ENCODE measurements at places on chromosomes 12 and 14.

DNA sequence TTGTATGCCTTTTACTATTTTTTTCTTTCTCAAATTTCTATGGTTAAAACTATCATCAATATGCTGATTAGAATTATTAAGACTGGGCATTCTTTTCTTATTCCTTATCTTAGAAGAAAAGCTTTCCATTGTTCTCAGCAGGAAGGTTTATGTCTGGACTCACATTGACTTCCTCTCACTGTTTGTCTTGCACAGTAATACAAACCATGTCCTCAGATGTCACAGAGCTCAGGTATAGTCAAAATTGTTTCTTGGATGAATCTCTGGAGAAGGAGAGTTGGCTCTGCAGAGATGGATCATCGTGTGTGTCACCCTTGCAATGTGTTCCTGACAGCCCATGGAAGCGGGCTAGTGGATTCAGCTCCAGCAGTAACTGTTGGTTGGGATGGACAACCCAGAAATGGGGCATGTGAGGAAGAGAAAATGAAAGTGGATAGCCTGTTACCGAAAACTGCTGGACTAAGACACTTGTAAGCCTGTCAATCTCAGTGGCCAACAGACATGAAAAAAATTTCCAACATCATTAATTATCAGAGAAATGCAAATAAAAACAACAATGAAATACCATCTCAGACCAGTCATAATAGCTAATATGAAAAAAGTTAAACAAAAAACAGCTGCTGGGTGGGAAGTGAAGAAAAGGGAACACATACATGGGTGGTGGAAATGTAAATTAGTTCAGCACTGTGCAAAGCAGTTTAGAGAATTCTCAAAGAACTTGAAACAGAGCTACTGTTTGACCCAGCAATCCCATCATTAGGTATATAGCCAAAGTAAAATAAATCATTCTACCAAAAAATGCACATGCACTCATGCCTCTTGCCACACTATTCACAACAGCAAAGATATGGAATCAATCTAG is 967.8 kb downstream of the TMEM121 start:
- no peak for DNase-seq

GRCh38 chr14:77100961-77101360 is 2.9 kb downstream of the CIPC start:
- DNase-seq: no peak

DNA sequence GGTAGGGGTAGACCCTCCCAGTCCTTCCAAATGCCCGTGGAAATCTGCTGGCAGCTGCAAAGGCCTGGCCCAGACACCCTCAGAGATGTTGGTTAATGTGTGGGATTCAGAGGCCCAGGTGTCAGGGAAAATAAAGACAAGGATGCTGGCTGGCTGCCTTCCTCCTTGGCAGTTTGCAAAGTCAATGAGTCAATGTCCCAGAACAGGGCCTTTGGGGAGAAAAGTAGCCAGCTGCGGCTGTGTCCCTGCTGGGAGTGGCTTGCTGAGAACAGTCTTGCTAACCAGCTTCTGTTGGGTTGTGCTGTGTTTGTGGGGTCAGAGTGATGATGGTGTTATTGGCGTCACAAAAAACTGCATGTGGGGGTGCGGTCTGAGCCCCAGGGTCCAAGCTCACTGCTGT is 29.2 kb downstream of the GLRX5 start:
- no peak for DNase-seq

DNA sequence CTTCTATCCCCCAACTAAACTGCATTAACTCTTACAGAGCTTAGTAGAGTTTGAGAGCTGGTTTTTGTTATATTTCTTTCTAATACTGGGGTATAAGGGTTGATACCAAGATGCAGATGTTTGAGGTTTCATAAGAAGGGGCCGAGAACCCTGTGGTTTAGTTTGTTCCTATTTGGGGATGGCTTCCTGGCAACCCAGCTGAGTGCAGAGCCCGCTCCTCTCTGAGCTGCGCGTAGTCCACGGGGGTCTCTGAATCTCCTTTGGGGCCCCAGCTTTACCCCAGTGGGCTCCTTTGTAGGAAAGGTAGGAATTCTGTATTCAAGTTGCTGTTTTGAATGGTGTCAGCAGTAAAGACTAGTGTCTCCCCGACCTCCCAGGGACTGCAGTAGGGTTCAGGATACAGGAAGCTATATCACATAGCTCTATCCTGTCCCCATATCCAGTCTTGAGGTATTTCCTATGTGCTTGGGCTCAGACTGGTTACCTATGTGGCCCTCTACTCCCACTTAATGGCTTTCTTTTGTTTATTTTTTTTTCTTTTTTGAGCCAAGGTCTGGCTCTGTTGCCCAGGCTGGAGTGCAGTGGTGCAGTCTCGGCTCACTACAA is 25.4 kb downstream of the PLXNC1 start:
- no peak for DNase-seq

DNA sequence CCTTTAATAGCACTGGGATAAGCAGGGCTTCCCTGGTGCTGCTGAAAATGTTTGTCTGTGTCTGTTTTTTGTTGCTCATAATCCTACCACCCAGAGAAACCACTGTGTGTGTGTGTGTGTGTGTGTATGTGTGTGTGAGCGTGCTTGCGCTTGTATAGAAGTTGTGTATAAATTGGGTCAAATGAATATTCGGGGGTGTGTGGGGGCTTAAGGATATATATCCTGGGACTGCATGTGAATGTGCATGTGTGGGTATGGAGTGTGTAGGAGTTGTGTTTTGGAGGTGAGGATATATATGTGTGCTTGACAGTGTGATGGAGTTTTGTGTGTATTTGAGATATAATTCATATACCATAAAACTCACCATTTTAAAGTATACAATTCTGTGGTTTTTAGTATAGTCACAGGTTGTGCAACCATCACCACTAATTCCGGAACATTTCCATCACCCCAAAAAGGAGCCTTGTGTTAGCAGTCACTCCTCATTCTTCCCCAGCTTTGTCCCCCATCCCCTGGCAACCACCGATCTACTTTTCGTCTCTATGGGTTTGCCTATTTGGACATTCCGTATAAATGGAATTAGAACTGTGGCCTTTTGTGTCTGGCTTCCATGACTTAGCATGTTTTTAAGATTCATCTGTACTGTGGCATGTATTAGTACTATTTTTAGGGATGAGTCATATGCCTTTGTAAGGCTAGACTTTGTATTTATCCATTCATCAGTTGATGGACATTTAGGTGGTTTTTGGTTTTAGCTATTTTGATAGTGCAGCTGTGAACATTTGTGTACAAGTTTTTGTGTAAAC is 25.6 kb downstream of the TCTN1 start:
- no peak for DNase-seq

GRCh38 chr12:52669426-52669825 is 10.8 kb downstream of the KRT1 start:
- no peak for DNase-seq

DNA sequence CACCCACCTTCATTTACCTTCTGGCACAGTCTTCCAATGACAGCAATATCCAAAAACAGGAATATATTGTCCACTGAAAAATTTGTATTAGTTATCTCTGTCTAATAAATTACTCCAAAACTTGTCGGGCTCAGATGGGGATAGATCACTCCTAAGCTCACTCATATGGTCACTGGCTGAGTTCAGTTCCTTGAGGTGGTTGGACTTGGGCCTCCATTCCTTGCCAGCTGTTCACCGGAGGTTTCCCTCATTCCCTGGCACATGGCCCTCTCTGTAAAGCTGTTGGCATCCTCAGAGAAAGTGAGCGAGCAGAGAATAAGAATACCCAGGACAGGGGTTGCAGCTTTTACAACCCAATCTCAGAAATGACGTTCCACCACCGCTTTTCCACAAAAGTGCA is 81.5 kb downstream of the TMTC1 start:
- DNase-seq: no peak

DNA sequence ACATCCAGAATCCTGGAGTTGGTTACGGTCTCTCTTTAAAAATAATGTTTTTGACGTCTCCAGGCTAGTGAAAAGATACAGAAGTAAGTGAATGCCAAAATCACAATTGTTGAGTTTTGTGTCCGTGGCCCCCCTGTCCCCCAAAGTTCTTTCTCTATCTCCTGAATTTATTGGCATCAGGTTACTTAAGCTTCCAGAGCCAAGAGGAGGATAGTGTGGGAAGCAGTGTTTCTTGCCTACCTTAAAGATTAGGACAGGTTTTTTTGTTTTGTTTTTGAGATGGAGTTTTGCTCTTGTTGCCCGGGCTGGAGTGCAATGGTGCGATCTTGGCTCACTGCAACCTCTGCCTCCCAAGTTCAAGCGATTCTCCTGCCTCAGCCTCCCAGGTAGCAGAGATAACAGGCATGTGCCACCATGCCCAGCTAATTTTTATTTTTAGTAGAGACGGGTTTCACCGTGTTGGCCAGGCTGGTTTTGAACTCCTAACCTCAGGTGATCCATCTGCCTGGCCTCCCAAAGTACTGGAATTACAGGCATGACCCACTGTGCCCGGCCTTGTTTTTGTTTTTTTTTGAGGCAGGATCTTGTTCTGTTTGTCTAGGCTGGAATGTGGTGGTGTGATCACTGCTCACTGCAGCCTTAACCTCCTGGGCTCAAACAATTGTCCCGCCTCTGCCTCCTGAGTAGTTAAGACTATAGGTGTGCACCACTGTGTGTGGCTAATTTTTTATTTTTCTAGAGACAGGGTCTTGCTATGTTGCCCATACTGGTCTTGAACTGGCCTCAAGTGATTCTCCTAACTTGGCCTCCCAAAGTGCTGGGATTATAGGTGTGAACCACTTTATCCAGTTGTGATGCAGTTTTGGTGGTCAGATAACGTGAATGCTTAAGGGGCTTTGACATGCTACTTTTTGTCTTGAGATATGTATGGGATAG is 5.4 kb downstream of the SRSF5 start:
- DNase-seq: no peak

DNA sequence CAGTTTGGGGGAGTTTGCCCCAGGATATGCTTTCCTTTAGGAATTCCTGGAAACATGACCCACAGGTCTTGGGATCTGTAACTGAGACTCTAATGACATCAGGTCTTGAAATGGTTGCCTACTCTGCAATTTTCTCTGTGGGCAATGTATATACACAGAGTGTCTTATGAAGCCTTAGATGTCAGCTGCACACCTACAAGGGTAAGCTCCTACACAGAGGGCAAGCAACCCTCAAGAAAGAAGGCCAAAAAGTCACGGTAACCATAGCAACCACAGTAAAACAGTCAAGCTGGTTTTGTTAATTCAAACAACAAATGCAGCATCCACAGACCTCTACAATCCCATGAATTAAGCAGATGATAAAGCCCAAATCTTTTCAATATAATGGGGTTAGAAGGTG is 293.0 kb downstream of the SSPN start:
- no peak for DNase-seq

DNA sequence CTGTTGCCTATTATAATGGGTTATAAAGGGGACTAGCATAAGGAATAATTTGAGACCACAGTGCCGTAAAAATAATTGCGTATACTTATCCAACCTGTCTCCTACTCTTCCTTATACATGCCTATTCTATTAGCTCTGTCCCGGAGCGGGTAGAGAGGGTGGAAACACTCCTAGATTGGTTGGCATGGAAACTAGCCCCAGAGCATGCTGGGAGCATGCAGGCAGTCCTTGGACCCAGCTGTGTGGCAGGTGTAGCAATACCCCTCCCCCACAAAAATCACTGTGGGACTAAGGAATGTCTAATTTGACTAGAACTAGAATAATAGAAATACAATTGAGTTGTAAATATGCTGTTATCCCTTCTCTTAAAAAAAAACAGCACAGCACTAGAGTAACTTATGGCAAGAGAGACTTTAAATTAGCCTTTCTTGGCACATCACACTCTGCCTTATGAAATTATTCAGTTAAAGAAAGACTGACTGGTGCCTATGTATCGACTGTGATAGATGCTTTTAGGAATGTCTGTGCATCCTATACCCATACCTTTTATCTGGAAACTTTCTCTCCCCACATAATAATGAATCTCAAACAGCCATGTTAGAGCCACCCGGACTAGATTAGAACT is 244.0 kb upstream of the DAAM1 start:
- no peak for DNase-seq

GRCh38 chr14:103960457-103961055 is 18.2 kb upstream of the RD3L start:
- DNase-seq: no peak

- DNase-seq: no peak
These were observed 74.3 kb downstream of the HEATR5A start for GRCh38 chr14:31346097-31346496.

- DNase-seq: no peak
These were observed 1.1 kb downstream of the GALNT16 start for GRCh38 chr14:69260861-69261564.

GRCh38 chr12:9699269-9699897 is 29.9 kb downstream of the CLEC2D start:
- DNase-seq: no peak

DNA sequence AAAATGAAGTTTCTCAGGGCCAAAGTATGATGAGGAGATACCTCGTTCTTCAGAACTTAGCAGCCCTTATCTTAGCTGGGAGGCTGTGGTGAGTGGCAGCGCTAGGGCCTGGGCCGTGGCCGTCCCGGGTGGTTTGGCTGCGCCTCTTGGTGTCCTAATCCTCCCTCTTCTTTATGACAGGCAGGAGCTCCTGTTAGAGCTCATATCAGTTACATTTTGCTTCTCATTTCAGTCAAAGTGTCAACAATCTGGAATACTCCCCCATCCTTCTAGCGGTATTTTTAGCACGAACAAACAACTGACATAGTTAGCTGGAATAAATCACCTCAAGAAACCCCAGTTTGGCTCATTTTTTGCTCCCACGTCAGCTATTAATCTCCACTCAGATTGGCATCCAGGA is 188.8 kb downstream of the TTC7B start:
- no peak for DNase-seq

- DNase-seq: no peak
These were observed 19.8 kb downstream of the VASH1 start for GRCh38 chr14:76780875-76781647.

GRCh38 chr12:63921157-63921556 is 76.7 kb downstream of the SRGAP1 start:
- DNase-seq: no peak

Data from CD4-positive, alpha-beta T cell treated with Interleukin-6 at 100 ng/mL for 8 hours (primary cell).